ENCODE measurements at places on chromosomes 7 and 10.

DNA sequence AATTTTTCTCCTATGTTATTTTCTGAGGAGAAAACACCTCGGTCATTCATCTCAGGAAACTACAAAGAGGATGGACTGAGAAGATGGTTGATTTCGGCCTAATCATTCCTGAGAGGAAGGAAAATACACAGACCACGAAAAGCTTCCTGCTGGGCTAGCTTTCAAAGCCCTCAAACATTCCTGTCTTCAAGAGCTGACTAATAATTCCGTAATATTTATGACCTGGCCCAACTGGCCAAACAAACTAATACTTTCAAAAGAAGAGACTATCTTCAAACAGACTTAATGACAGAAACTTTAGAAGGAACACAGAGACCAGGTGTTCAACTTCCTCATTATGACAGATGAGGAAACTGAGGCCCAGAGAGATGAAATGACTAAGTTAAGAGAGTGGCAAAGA lies 215.1 kb upstream of the FRMD4A start:
- DNase-seq = no peak

DNA sequence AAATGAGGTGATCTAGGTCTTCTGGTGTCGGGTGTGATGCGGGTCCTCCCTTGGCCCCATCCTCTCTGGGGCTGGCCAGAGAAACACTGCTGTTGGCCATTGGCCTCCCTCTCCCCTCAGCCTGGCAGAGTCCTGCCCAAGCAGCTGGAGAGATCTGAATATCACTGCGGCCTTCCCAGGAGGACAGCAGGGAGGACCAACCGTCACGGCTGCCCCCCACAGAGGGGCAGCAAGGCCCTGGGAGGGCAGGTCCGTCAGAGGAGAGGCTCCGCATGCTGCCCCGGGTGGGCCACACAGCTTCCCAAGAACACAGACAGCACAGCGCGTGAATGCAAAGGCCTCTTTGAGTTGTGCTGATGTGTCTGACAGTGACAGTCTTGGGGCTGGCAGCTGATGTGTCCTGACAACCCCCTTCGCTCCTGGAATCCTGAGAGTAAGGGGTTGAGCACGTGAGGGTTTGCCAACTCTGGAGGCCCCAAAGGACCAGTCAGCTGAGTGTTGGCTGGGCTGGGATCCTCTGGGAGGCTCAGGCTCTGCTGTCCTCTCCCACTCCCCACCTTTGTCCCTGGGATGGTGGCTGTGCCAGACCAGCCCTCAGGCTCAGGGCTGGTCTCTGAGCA lies 132.5 kb upstream of the UNC5B start:
- DNase-seq = no peak

GRCh38 chr10:14451341-14451740 lies 120.6 kb upstream of the FRMD4A start:
- no peak for DNase-seq

GRCh38 chr10:85542152-85542551 lies 824.4 kb downstream of the GRID1 start:
- no peak for DNase-seq

GRCh38 chr7:71824006-71824760 lies 588.0 kb downstream of the CALN1 start:
- no peak for DNase-seq

DNA sequence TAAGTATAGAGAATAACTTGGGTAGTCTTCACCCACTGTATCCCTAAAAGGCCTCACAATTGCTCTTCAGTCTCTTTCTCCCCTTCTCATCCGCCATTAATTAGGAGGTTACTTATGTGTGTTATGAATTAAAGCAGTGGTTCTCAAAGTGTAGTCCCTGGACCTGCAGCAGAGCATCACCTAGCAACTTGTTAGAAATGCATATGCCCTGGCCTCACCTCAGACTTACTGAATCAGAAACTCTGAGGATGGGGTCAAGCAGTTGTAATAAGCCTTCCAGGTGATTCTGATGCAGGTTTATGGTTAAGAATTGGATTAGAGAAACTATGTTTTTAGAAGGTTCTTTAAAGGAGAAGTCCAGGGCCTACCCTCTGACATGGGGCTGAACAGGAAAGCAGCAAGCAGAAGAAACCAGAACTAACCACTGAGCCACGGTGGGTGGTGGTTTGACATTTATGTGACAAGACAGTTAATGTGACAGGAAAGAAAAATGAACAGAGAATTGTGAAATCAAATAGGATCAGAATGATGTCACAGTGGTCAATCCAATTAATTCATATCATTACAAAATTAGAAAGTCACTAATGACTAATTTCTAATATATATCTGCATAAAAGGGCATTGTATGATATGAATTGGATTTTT lies 37.6 kb downstream of the ENTPD1 start:
- DNase-seq = no peak

DNA sequence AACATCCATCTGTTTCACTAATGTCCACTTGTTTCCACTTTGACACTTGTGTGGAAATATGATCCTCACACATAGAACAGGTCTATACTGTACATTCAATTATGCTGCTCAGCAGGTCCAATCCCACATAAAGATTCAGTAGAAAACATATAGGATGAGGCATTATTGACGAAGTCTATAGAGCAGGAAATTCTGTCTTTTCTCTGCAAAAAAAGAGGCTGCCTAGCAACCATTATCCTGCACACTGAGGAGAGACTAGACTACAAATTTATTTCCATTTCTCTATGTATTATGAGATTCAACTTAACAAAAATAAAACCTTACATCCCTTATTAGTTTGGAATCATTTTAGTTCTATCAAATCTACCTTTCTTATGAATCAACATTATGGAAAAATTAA lies 204.6 kb upstream of the POM121L12 start:
- DNase-seq = peak; percentile 44

DNA sequence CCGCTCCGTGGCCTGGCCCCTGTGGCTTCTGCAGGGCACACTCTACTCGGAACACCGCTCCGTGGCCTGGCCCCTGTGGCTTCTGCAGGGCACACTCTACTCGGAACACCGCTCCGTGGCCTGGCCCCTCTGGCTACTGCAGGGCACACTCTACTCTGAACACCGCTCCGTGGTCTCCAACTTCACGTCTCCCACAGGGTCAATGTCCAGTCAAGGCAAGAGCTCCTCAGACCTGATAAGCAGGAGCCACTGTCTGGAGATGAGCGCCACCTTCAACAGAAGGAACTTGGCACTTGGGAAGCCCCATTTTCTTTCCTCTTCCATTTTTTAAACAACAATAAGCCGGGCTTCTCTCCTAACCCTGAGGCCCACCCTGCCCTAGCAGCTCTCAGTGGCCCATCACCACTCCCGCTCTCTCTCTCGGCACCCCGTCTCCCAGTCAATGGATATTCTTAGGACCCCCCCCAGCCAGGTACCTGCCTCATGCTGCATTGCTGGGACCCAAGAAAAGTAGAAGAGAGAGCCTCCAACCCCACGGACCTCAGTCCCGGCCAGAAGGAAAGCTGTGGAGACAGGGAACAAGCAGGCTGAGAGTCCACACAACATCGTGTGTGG lies 56.3 kb downstream of the PRKAG2 start:
- DNase-seq = no peak

DNA sequence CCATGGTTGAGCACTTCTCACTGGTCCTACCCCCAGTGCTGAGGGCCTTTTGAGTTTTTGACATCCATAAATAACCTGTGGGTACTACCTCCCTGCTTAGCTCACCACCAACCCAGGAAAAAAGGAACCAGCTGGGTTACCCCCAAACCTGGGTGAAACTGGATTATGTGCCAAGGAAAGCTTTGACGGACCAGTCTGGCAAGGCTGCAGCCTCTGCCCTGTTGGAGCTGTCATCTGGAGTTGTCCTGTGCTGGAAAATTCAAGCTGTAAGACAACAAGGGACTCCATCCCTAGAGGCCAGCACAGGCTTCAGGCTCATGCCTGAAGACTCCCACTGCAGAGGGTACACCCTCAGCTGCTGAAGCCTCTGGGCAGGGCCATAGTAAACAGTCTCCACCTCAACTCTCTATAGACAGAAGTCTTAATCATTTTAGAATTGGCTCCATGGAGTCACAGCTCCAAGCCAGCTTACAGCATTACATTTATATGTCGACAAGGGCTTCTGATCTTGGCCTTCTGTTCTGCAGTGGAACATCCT lies 115.5 kb upstream of the AFAP1L2 start:
- no peak for DNase-seq
